Cortex of kidney (tissue), 1 donor: ENCODE measurements at places on chromosomes 12 and 14.

DNA sequence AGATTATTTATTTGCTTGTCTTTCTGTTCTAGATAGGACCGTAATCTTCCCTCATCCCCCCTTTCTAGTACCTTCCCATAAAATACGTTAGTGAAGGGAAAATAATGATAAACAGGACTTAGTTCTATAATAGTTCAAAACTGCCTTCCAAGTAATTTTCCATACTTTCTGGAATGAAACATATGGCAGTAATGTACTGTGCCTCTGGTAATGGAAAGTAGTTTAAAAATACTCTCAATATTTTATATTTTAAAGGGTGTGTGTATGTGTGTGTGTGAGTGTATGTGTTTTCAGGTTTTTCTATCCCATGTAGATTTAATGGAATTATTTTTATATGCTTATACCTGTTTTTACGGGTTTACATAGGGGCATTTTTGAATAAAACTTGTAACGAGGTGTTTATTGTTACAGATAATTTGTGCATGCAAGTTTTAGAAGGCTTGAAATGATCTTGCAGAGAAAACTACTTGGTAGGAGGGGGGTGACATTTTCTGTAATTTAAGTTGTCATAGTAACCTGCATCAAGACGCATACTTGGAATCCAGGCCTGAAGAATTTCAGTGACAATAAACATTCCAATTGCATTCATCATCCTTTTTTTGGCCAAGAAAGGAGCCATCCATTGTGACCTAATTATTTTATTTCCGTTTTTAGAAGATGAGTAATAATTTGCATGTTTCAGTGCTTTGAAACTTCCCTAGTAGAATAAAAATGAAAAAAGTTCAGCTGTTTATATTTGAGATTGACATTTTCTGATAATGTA, 38.9 kb downstream of the RASSF8 start:
- no peak for DNase-seq

GRCh38 chr12:63038713-63039100, 103.8 kb upstream of the PPM1H start:
- DNase-seq = no peak

DNA sequence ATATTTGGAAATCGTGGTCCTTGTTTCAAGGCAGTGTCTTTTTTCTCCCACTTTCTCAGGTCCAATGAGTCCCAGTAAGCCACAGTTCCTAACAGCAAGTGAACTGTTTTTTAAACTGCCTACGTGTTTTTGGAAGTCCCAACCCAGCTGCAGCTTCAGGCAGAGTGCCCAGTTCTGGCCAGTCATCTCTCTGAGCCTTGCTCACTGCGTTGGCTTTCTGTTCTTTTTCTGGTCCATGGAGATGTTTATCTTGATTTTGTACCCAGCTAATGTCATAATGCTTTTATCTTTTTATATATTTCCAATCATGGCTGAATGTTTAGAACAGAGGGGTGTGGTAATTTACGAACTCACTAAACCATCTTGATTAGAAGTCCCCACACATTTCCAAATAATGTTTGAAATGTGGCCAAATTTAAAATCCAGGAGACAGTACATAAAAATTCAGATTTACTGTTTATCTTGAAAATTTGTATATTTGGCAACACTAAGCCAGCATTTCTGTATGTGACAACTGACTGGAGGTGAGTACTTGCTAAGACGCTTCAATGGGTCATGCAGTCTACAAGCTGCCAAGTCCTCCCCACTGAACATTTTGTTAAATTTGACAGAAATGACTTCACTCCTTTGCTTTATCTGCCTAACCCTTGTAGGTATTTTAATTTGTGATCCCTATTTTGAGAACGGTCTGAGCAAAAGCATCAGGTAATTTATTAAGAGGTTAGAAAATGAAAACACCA, 46.1 kb upstream of the OTOGL start:
- DNase-seq = no peak

- no peak for DNase-seq
Observed at GRCh38 chr12:106871477-106871876, 84.2 kb upstream of the TMEM263 start.

DNA sequence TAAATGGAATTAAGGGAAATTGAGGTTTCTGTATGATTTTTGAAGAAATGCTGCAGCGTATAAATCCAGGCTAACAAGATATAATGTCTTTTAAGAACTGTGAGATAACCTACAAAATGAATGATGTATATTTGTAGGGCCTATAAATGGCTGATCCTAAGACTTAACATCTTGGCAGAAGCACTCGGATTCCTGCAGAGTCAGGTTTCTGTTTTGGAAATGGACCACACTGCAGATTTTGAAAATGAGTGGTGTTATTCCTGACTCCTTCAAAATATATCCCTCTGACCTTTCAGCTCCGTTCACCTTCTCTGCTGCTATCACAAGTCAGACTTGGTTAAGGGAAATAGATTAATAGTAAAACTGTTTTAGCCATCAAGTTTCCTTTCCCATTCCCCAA, 5.0 kb downstream of the TIGAR start:
- DNase-seq = no peak

DNA sequence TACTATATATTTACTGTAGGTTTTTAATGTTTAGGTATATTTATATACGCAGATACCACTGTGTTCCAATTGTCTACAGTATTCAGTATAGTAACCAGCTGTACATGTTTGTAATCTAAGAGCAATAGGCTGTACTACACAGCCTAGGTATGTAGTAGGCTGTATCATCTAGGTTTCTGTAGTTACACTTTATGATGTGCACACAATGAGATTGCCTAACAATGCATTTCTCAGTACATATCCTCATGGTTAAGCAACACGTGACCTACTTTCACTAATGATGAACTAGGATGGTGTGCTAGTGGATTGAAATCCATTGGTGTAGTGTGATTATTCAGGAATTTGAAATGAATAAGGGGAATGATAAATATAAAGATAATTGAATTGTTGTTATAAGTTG, 77.7 kb downstream of the ETNK1 start:
- no peak for DNase-seq

GRCh38 chr12:53543539-53543938, 36.3 kb upstream of the NPFF start:
- no peak for DNase-seq

- no peak for DNase-seq
Observed at GRCh38 chr14:26598672-26599131, 869 bp upstream of the NOVA1 start.

- no peak for DNase-seq
Observed at GRCh38 chr14:105316577-105316941, 2.0 kb downstream of the PACS2 start.

- no peak for DNase-seq
Observed at GRCh38 chr12:92369636-92370035, 224.0 kb upstream of the BTG1 start.

DNA sequence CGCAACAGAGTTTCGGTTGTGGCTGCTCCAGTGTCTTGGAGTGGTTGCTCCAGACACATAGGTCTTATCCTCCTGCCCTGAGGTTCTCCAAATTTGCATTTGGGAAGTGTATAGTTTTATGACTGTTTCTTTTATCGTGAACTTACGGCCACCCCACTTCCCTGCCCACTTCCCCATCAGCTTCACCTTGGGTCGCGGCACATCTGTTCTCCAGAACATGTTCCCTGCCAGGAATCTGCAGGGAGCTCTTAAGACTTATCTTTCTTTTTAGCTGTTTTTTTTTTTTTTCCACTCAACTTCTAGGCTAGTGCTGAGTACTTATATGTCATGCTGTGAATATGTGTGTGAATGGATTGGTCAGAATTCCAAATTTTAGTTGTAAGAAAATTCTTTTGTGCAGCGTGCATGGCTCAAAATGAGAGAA, 75.4 kb downstream of the ETV6 start:
- DNase-seq = no peak

DNA sequence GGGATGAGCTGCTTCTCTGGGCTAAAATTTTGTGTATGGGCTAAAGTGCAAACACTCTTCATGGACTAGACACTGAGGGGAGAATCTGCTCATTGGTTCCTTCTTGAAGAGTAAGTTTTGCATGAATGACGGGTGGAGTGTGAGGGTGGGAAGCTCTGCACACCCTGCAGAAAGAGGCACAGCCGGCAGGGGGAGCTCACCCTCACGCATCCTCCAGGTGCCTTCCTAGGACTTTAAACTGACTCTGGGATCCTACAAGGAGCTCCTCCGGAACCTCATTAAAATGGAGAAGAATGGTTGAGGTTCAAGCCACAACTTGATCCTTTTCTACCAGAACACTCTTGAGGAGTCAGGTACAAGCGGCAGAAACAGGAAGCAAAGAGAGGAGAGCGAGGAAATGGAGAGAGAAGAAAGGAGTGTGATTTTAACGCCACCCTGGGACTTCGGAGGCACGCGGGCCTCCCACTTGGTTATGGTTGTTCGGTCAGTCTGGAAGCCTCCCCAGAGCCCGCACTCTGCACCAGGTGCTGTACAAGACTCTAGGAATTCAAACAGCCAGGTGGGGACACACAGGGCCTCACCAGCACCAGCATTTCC, 87.5 kb downstream of the SETD3 start:
- no peak for DNase-seq

DNA sequence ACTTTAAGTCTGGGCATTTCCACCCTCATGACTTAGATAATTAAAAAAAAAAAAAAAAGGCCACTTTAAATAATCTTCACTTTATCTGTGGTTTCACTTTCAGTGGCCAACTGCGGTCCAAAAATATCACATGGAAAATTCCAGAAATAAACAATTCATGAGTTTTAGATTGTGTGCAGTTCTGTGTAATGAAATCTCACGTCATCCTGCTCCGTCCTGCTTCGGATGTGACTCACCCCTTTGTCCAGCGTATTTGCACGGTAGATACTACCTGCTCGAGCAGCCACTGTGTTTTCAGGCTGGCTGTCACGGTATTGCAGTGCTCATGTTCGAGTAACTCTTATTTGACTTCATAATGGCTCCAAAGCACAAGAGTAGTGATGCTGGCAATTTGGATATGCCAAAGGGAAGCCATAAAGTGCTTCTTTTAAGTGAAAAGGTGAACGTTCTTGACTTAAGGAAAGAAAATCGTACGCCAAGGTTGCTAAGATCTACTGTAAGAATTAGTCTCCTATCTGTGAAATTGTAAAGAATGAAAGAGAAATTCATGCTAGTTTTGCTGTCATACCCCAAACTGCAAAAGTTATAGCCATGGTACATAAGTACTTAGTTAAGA, 2.4 kb downstream of the E2F7 start:
- no peak for DNase-seq

DNA sequence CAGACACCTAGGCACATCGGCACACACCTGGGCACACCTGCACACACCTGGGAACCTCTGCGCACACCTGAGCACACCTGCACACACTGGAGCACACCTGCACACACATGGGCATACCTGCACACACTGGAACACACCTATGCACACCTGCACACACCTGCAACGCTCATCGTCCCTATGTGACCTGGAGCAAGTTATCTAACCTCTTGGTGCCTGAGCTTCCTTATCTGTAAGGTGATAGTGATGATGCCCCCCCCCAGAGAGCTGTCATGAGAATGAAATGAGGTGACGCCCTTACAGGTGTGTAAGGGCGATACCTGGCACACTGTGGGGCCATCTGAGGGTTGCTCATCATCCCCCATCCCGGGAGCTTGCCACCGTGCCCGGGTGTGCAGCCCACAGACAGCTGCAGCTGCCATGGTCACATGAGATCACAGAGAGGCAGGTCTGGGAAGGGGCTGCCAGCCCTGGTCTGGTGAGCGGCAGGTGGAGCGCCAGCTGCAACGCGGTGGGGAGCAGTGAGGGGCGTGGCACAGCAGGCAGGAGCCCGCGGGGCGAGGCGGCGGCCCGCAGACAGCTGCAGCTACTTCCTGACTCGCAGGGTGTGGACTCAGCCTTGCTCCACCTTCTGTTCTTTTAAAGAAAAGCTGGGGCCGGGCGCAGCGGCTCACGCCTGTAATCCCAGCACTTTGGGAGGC, 59.9 kb upstream of the FBRSL1 start:
- no peak for DNase-seq

GRCh38 chr14:64444984-64445845, 20.1 kb upstream of the AKAP5 start:
- DNase-seq = no peak

- DNase-seq = no peak
Observed at GRCh38 chr12:84172823-84173424, 739.7 kb downstream of the SLC6A15 start.
